ENCODE measurements at places on chromosomes 5 and 9. TPM values are rescaled to one million over a fixed set of nuclear protein-coding genes. Genes with fewer than 3 reads are reported as not detected.

PCDHGC3 gene
- total RNA-seq: 31.0 TPM

SMIM27 gene
- total RNA-seq: 7.0 TPM

ROR2 gene
- 0.38 TPM for total RNA-seq

LCN1 gene
- under 0.01 TPM for total RNA-seq

PLEKHG4B gene
- 0.38 TPM for total RNA-seq
